ENCODE measurements at places on chromosomes 3 and 15.
A peak's percentile ranks its signal among the peaks of the same experiment; 100 is the strongest.

DNA sequence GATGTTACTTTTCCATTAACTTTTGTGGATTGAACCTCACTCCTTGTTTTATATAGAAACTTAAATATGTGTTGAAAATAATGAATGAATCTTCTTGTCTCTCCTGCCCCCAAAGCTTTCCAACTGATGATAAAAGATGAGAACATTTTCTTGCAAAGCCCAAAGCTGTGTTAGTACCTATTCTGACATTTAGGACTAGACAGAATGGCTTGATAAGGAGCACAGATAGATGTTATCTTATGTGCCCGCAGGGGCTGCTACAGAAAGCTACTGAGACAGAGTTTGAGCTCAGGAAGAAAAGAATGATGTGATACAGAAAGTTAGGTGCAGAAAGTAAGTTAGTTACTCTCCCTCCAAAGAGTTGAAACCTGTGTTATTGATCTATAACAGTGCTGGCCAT, 109.4 kb upstream of the ATP11B start:
- DNase-seq: no peak

DNA sequence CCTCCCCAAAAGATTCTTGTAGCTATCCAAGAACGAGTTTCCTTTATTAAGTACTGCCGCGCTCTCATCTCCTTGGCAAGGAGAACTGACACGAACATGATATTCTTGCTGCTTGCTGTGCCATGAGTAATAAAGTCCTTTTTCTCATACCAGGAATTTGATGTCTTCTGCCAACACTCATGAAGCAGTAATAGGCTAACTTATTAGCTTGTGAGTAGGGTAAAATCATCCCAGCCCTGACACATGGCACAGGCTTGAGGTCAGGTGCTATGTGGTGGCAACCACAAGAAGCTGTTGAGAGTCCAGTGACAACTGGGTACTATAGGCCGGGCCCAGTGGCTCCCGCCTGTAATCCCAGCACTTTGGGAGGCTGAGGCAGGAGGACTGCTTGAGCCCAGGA, 22.7 kb upstream of the UBXN7 start:
- DNase-seq: peak; percentile 70

GRCh38 chr15:76815421-76815820, 89.7 kb downstream of the SCAPER start:
- no peak for DNase-seq

DNA sequence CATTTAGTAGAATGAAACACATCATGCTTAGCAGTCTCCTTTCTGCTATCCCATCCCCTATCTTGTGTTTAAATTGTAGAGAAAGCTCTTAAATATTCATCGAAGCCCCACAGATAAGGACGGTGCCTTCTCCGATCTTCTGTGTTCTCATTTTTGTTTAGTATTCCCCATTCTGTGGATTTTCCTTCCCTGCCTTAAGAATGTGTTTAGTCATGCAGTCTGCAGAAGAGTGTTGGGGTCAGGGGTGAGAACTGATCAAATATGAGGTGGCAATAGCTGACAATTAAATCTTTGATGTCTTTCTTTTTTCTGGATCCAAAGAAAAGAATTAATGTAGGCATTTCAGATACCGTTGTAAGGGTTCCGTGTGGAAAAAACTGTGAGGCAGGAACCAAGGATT, 9.3 kb upstream of the ANKUB1 start:
- DNase-seq: no peak
